ENCODE measurements at places on chromosomes 6 and 20.

DNA sequence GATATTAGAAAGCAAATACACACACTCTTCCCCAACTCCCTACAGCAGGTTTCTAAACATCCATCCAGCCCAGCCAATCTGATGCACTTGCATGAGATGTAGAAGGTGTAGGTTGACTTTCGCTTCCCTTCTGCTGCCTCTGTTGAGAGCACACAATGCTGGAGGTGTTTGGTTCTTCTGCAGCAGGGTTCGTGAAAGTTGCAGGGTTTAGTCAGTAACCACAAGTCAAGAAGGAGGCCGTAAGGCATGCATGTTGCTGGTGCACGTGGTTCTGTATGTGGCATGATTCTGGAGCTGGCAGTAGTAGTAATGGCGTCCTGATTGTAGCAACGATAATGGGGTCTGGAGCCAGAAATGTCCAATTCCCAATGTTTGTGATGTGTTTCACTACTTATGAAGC is 53.0 kb downstream of the DEK start:
- no peak for DNase-seq

GRCh38 chr6:141736104-141736503 is 396.6 kb upstream of the GJE1 start:
- no peak for DNase-seq

GRCh38 chr6:166638573-166638964 is 11.5 kb upstream of the RPS6KA2 start:
- no peak for DNase-seq

- no peak for DNase-seq
Measured at GRCh38 chr6:95364016-95364604, 213.2 kb upstream of the MANEA start.

DNA sequence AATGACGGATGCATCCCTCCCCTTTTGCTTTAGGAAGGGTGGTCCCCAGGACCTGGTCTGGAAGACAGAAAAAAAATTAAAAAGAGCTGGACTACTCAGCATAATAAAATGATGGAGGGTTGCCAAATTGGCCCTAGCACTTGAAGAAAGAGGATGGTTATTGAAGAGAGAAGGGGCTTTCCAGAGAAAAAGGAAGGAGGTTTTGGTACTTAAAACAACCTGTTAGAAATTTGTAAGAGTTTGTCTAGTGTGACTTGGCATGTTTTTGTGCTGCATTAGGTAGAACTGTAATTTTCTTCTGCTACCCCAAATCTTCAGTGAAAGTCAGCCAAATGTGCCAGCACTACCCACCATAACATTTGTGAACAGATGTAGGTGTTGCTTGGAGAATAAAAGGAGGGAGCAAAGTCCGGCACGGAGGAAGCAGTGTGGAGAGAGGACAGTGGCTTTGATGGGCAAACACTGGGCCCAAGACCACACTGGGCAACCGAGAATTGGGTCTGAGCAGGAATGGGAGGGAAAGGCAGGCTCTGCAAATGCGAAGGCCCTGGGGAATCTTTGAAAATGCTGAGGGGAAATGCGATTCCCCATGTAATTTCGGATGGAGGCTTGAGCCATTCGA is 160.9 kb downstream of the QRSL1 start:
- no peak for DNase-seq

All from WTC11 (cell line).